Thymus (tissue), 14 donors: ENCODE measurements at places on chromosomes 5 and 9. TPM values are rescaled to one million over a fixed set of nuclear protein-coding genes. Genes with fewer than 3 reads are reported as not detected.

SLC6A19 gene
- 0.16 TPM for polyA plus RNA-seq

TSLP gene
- 0.39 TPM for polyA plus RNA-seq

TUSC1 gene
- 18.4 TPM for polyA plus RNA-seq

FAM200C gene
- polyA plus RNA-seq, result 5.5 TPM

GFM2 gene
- 37.2 TPM for polyA plus RNA-seq

RAB3C gene
- polyA plus RNA-seq, result 0.66 TPM

TAF11L10 gene
- polyA plus RNA-seq, result not detected

SPAAR gene
- polyA plus RNA-seq, result 1.2 TPM

PRXL2C gene
- polyA plus RNA-seq, result 10.6 TPM

FOXD4L5 gene
- 0.07 TPM for polyA plus RNA-seq

SLC12A2 gene
- polyA plus RNA-seq, result 3.8 TPM

CCL27 gene
- polyA plus RNA-seq, result 48.4 TPM

CTNND2 gene
- polyA plus RNA-seq, result 0.41 TPM

CBY3 gene
- 0.07 TPM for polyA plus RNA-seq

ARHGEF39 gene
- polyA plus RNA-seq, result 1.5 TPM

TEX48 gene
- polyA plus RNA-seq, result 0.07 TPM
